ENCODE measurements at places on chromosomes 2 and 18. TPM values are rescaled to one million over a fixed set of nuclear protein-coding genes. Genes with fewer than 3 reads are reported as not detected.

Gene ERICH2
- 0.85 TPM for total RNA-seq

GRCh38 chr2:176637486-176638166 lies 368.4 kb downstream of the MTX2 start:
- peak; percentile 48 for DNase-seq

Gene ALK
- total RNA-seq = 0.17 TPM

- DNase-seq = no peak
Measured at GRCh38 chr2:226136739-226137138, 662.9 kb downstream of the IRS1 start.

DNA sequence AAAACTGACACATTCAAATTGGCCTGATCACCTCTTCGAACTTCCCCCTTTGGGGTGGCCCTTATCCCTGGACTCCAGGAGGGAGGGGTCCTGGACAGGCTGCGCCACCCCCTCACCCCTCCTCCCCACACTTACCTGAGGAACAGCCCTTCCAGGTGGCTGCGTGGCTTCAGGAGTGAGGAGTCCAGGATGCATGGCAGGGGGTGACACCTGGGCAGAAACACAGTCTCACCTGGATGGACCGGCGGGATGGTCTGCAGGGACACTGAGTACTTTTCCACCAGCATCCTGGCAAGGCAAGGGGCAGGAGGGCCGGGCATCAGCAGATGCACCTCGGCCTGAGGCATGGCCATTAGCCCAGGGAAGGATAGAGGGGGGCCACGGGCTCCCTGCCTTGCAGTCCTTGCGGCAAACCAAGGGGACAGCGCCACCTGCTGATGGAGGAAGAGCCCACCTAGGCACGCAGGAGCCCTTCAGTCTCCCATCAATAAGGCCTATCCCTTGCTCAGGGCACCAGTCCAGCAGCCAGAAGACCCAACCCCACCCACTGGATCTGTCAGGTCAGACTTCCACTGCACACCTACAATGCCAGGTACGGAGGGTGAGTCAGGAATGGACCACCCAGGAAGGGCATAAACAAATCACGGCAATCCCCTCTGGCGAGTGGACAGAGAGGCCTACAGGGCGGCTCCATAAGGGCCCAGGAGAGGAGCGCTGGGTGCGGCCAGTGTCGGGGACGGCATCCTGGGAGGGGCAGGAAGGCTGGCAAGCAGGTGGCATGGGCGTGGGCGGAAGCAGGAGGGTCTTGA lies 26.0 kb downstream of the FAM178B start:
- DNase-seq = peak; percentile 94

DNA sequence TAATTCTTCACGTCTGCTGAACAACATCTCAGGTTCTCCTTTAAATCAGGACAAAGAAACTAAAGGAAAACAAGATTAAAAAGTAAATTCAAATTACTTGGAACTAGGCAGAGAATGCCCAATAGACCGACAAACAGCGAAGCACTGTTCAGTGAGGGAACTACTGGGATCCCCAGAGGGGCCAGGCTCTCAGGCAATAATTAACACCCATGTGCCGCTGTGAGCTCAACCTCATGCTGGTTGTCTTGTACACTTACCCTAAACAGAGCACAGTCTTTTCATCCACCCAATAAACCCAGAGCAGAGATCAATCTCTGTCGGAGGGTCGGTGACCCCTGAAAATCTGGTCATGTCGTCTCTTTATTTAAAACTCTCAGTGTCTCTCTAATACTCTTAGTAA lies 229.9 kb upstream of the CRIM1 start:
- no peak for DNase-seq

Gene AMER3
- not detected for total RNA-seq

DNA sequence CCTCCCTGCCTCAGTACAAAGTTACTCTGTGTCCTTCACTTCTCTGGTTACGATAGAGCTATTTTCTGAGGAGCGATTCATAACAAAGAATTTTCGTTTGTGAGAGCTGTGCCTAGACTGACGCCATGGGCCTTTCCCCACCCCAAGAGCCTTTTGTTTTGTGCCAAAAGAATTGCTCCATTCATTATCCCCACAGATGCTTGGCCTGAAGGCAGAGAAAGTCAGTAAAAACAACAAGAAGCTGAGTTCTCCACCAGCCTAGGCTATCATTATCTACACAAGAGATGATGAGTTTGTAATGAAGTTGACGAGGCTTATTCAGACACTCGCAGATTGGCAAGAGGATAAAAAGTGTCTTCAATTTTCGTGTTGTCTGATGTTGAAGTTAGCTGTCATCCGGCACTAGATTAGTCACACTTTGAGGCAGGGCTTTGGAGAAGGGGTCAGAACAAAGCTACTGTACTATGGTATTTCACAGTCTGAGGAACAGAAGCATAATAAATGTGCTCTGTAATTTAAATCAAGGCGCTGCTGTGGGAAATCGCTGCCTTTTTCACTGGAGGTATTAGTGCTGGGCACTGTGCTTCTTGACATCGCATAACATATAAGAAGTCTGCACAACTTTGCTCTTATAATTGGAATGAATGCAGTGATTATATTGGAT lies 278.4 kb upstream of the FIGN start:
- DNase-seq = no peak

DNA sequence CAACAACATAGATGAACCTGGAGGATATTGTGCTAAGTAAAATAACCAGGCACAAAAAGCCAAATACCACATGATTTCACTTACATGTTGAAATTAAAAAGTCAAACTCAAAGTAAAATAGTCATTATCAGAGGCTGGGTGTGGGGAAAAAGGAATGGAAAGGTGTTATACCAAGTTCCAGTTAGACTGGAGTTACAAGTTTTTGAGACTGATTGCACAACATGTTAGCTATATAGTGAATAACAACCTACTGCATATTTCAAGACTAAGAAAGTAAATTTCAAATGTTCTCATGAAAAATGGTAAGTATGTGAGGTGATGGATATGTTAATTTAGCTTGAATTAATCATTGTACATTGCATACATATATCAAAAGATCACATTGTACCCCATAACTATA lies 116.8 kb upstream of the HNMT start:
- DNase-seq = no peak

Gene ALKAL2
- 0.65 TPM for total RNA-seq

DNA sequence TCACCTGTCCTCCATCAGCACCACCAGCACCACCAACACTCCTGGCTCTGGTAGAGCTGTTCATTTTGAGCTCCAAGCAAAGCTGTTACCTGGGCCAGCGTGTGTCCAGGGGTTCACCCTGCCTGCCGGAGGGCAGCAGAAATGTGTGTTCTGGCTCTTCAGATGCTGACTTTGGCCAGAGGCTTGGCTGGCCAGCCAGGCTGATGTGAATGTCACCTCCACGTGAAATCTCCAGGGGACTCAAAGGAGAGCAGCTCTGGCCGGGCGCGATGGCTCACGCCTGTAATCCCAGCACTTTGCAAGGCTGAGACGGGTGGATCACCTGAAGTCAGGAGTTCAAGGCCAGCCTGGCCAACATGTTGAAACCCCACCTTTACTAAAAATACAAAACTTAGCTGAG lies 33.5 kb downstream of the CIB4 start:
- peak; percentile 56 for DNase-seq

Gene CTDP1
- total RNA-seq = 8.1 TPM

- DNase-seq = no peak
Measured at GRCh38 chr2:44097322-44097907, 71.3 kb upstream of the PPM1B start.

Gene DNAJC5G
- 0.93 TPM for total RNA-seq

Gene GREB1
- total RNA-seq = 4.8 TPM

DNA sequence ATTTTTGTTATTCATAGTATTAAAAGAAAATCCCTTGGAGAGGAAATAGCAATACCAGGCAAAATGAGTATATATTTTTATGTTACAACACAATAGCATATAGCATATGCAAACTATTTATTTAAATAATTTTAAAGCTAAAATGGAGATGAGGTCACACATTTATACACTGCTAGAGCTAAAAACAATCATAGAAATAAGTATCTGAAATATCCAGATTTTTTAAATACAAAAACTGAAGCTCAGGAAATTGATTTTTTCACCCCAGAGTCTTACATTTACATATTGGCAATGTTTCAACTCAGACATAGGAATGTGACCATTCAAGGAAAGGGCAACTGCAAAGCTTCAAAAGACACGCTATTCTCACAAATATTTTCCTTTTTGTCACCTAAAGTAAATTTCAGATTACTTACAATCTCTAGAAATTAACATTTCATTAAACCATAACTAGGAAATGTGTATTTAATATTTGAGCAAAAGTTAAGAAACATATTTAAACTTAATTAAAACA lies 8.9 kb downstream of the TFPI start:
- no peak for DNase-seq

Gene EGR4
- not detected for total RNA-seq

Gene MAP3K19
- not detected for total RNA-seq

Gene CYTIP
- 1.9 TPM for total RNA-seq

Gene REG3A
- not detected for total RNA-seq

DNA sequence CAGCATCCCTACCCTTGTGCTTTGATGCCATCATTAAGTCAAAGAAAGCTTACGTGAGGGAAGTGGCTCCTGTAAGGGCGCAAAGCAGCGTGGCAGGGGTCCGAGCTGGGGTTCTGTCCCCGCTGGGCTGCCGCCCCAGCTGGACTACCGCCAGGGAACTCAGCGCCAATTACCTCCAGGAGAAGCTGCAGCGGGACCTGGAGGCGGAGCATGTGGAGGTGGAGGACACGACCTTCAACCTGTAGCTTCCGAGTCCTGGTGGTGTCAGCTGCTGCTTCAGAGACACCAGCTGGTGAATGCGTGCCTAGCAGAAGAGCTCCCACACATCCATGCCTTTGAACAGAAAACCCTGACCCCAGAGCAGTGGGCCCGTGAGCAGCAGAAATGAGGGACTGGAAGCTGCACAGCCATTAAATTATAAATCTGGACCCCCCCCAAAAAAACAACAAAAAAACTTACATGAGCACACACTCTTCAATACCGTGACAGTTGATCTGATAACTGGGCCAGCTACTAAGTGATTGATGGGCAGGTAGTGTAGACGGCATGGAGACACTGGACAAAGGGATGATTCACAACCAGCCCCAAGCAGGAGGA lies 20.1 kb upstream of the YES1 start:
- DNase-seq = no peak

DNA sequence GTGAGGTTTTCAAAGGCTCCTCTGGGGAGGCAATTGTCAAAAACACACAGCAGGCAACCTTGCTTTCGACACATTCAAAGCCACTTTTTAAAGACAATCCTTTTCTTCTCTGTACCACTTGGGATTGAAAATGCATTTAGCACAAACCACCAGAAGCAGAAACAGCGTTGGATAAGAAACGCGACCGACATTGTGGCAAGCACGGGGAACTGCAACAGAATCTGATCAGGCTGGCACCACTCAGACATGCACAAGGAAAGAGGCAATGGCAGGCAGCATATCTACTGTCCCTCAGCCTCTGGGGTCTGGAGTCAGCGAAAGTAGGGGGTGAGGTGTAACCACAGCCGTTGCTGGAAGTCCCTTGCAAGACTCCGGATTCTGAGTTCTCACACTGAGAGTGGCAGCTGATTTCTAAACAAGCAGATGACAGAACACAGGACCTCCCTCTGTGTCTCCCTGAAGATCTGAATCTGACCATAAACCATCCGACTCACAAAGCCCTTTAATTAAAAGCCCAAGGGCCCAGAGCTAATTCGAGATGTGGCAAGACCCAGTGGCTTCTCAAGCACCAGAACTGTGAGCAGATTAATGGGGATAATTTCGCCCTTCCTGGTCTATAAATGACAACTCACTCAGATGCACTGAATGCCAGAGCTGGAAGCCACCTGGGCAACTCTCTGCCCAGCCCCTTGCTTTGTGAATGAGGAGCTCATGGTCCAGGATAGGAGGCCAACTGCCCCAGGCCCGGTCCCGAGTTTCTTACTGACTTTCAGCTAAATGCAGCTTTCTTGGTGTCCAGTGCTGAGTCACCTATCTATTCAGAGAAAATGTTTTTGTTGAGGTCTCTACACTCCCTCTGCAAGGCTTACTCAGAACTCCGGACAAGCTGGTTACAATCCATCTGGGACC lies 29.6 kb downstream of the CYRIA start:
- DNase-seq = no peak

Gene ABCG8
- not detected for total RNA-seq

DNA sequence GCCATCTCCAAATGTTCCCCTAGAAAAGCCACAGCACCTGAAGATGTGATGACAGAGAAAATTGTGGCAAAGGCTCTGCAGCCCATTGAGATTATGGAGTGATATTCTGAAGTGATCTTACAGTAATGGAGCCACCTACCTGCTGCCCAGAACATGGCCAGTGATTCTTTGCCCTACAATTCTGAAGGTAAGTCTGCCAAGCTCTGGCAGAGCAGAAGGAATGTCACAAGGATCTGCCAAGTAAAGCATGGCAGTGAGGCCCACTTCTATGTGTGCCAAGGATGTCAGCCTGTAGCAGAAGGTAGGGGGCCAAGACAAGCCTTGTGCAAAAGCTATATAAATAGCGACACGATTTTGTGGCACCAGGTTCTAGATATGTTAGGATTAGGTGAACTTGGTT lies 155.1 kb downstream of the RND3 start:
- DNase-seq = no peak

GRCh38 chr2:24183366-24184069 lies 8.7 kb downstream of the FAM228A start:
- DNase-seq = no peak

DNA sequence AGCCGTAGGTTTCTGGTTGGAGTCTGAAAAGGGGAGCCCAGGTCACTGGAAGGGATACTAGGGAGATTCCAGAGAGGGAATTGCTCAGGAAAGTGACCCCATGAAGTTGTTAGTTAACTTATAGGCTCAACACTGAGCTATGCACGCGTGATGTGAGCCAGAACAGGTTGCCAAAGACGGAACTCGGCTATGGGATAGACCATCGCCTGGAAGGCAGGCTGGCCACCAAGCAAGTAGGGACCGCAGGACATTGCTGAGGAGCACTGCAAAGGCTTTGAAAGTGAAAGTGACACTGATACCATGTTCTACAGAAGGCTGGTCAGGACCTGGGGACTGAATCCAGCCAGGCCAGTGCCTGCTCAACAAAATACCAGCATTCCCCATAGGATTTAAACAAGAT lies 7.3 kb downstream of the FARP2 start:
- DNase-seq = no peak

GRCh38 chr2:64328415-64328722 lies 125.6 kb upstream of the LGALSL start:
- DNase-seq = peak; percentile 40

Gene HJURP
- total RNA-seq = 0.52 TPM
